ENCODE measurements at places on chromosomes 5 and 9.

DNA sequence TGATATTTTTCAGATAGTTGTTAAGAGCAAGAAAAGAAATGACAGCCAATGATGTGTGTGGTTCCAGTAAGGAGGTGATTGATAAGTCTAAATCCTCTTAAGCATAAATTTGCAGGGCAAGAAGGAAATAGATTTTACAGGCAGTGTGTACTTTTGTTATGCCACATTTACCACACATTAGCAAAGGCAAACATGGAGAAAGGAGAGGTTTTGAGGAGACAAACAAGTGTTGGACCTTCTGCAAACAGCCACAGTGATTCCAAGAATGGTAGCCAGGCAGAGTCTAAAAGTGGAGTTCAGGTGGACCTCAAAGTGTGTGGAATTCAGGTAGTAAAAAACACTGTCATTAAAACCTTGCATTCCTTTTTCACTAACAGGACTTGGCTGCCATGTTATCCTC lies 295.9 kb upstream of the ITGA1 start:
- DNase-seq: no peak

DNA sequence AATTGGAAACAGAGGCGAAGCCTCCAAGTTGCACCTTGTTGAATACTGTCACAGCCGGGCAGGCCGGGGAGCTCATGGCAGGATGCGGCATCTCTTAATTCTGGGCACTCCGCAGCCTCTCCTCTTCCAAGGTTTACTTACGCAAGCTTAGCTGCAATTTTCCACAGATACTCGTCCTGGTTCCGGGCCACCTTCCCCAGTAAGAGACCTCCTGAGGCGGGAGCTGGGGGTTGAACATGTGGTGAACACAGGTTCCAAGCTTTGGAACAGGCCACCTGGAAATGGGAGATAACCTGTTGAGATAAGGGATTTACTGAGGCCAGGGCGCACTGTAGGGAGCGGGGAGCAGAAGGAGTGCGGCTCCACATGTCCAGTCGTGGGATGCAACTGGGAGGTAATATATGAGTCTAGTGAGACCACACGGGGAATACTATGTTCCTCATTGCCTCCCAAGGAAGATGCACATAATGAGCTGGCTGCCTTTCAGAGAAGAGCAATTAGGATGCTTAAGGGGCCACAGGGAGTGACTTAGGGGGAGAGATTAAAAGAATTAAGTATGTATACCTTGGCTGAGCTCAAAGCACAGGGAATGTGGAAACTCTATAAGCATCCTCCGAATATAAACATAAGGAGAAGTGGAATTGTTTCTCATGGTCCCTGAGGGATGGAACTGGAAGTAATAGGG lies 335.2 kb downstream of the CWC27 start:
- DNase-seq: no peak

DNA sequence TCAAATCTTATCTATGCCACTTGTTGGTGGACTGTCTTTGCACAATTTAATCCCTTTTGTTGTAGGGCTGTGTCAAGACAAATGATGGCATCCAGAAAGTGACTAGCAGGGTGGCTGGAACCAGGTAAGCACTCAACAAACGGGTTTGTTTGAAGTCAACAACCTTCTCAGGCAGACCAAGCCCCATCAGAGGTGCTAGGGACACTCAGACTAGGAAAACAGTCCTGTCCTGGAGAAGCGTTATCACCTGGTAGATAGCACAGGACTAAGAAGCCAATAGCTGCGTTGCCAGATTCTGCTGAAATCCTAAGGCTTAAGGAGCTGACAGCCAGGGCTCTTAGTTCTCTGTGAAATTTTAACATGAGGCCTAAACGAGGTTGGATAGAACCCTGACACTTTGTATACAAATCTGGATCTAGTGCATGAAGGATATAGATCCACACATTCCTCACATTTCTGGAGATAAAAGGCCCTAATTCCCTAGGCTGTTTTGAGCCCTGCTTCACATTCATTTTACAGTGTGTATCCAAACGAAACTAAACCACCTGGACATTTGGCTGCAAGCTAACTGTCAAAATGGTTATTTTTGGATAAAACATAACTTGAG lies 179.8 kb downstream of the DCP2 start:
- DNase-seq: no peak

GRCh38 chr5:55633574-55634208 lies 78.4 kb downstream of the SLC38A9 start:
- DNase-seq: no peak

GRCh38 chr5:174446446-174446845 lies 277.9 kb upstream of the MSX2 start:
- DNase-seq: no peak

- no peak for DNase-seq
These were observed 63.8 kb upstream of the S1PR3 start for GRCh38 chr9:88927510-88927909.

DNA sequence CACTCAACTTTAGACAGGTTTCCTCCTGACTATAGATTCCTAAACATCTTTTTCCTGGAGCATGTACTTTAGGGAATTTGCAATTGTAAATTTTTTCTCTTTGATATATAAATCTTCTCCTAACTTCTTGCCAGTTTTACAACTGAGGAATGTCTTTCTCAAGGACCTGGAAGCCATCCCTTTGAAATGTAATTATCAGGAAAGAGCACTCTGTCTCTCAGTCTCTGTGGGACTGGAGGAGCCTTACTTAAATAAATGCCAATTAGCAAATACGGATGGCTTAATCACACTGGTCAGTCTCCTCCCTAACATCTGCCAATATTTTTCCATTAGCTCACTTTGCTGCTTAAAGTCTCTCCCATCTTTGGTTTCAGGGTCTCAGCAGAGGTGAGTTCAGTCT lies 344.3 kb upstream of the ARRDC3 start:
- DNase-seq: no peak

- no peak for DNase-seq
These were observed 86.1 kb downstream of the ADAMTS2 start for GRCh38 chr5:179258922-179259730.

GRCh38 chr9:71685988-71686387 lies 82.3 kb downstream of the CEMIP2 start:
- DNase-seq: no peak

DNA sequence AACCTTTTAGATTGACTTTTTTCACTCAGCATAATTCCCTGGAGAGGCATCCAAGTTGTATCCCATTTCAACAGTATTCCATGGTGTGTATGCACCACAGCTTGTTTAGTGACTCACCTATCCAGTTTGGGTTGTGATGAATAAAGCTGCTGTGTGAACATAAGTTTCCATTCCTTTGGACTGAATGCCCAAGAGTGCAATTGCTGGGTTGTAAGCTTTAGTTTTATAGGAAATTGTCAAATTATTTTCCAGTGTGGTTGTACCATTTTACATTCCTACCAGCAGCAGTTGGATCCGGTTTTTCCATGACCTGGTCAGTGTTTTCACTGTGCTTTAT lies 60.9 kb upstream of the TMED7 start:
- DNase-seq: no peak

- no peak for DNase-seq
These were observed 592 bp downstream of the TUBB4B start for GRCh38 chr9:137241490-137242268.

GRCh38 chr5:74396913-74397622 lies 243.5 kb downstream of the ENC1 start:
- no peak for DNase-seq

DNA sequence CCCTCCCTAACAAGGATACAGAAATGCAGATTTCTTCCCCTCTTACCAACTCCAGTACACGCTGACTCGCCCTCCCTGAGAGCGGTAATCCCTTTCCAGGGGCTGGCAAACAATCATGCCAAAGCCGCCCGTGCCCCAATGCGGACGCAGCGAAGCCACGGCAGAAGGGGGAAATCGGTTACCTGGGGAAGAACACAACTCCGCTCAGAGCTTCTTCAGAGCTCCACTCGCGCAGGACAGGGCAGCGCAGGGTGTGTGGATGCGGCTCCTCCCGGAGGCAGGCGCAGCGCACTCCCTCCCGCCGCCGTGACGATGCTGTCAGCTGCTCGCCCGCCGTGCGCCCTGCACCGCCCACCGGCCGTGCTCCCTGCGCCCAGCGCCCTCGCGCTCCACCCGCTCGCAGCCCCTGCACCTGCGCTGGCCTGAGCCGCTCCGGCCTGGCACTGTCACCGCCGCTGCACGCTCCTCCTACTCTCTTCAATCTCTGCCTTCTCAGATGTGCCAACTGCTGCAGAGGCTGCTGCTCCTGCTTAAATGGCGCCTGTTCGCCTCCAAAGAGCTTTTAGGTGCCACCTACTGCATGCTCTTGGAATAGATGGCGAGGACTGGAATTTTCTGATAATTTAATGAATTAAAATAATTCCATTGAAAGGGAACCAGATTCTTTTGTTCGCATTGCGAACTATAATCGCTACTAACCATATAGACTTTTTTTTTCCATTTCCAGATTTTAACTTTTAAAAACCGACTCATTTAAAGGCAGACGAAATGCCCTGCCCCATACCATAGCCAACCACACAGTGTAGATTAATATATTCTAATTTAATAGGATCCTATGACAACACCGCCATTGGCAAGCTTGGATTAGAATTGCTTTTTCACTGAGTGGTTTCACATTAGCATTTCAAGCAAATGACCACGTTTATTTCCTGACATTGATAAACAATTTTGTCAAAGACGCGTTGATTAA lies at the start of gene DIRAS2:
Gene DIRAS2 (minus strand): TSS at position 255 of the 970 bp plus-strand sequence. CDS start 28,997 bp downstream, outside the sequence.
- peak; percentile 50 for DNase-seq

DNA sequence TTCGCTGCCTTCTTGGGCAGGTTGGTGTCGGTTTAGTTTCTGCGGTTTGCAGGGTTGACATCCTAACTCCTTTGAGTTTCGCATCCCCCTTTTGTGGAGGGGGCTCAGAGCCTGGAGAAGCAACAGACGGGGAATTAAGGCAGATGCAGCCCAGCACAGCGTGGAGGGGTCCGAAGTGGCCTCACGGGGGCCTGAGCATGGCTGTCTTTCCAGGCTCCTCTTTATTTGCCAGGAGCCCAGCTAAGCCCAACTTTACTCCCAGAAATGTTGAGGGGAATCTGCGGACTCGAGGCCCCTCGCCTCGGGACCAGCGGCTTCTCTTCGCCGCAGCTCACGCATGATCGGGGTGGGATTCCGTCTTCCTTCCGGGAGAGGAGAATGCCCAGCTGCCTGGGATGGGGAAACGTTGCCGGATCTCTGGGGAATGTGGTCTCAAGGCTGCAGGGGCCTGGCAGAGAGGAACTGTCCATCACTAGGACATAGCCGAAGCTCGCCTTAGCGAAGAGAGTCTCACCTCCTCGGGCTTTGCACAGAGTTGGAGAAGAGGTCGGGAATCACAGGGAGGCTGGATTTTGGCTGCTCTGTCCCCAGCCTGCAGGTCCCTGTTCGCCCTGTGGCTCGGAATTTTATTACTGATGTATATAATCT lies 1.3 kb downstream of the RAI14 start:
- DNase-seq: peak; percentile 22

GRCh38 chr5:1494780-1495524 lies 28.8 kb downstream of the LPCAT1 start:
- DNase-seq: no peak

DNA sequence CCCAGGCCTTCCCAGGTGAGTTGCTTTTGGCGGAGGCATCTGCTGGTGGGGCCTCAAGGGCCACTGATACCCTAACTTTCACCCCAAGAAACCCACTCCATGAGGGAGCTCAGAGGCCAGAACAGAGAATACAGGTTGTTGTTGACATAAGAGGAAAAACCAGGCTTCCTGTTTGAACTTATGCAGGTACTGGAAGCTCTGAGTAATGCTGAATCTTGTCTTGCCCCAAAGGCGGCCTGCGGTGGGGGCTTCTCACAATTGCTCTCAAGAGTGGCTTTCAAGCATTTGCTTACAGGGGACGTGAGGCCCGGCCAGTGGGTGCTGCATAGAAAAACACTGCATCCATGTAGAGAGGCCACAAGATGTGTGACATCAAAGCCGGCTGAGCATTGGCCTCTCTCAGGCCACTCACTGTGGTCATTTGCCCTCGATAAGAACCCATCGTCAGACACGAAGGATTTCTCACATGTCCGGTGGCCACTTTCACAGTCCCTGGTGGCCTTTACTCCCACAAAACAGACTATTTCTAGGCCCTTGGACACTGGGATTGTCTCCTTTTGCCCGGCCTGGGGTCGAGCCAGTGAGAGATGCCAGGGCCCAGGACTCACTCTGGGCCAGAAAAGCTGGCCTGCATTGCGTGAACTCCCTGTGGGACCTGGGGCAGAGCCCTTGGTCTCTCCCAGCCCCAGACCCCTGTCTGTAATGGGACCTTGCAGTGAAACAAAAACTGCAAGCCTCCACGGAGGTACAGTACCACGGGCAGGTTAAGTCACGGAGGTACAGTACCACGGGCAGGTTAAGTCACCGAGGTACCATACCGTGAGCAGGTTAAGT lies 34.5 kb upstream of the TCF7 start:
- DNase-seq: no peak

- DNase-seq: no peak
These were observed 95.6 kb downstream of the MLLT3 start for GRCh38 chr9:20526500-20527319.

GRCh38 chr5:431001-431710 lies 11.8 kb upstream of the EXOC3 start:
- peak; percentile 69 for DNase-seq

- DNase-seq: no peak
These were observed 75.4 kb downstream of the MARCHF3 start for GRCh38 chr5:126954981-126955380.

DNA sequence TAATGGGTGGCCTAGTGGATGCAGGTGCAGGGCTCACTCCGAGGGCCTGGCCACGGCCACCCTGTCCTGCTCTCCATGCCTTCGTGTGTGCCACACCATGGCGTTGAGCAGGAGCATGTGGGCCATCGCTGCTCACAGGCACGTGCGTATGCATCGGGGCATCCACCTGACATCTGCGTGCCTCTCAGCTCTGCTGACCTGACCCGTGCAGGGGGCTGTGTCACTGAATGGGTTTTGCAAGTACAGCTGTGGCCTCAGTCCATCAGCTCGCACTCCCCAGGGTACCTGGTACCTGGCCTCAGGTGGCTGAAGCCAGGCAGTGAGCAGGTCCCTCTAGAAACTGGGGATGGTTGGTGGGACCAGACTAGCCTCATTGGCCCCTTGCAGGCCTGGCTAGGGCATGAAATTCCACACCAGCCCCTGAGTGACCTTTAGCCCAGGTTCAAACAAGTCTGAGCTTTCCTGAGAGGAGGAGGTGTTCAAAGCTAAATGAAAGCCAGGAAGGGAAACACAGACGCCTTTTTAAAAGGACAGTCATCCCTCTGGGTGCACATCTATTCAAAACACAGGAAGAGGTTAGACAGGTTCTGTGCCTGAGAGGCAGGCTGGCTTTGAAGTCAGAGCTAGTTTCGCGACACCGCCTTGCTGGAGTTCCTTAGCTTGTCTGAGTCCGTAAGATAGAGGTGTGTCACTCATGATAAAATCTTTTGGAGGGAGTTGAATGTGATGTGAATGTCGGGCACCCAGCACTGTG lies 74.0 kb downstream of the MACROH2A1 start:
- no peak for DNase-seq

DNA sequence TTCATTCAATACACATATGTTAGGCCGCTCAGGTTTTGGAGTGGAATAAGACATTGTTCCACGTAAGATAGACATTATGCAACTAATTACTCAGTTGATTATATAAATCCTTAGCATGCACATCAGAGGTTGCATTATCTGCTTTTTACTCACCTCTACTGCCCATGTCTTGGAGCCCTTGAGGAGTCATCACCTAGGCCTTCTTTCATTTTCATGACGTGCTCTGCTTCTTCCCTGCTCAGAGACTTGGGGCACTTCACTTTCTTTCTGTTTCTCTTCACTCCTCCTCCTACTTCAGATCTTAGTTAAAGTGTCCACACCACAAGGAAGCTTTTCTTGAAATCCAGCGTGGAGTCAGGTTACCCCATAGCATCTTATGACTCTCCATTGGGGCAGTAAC lies 241.1 kb downstream of the TLR4 start:
- DNase-seq: no peak

- DNase-seq: no peak
These were observed 64.2 kb upstream of the OLFM1 start for GRCh38 chr9:135023088-135023785.

Data from neural crest cell (in vitro differentiated cells).